ENCODE measurements at places on chromosomes 5 and 9. TPM values are rescaled to one million over a fixed set of nuclear protein-coding genes. Genes with fewer than 3 reads are reported as not detected.

DNA sequence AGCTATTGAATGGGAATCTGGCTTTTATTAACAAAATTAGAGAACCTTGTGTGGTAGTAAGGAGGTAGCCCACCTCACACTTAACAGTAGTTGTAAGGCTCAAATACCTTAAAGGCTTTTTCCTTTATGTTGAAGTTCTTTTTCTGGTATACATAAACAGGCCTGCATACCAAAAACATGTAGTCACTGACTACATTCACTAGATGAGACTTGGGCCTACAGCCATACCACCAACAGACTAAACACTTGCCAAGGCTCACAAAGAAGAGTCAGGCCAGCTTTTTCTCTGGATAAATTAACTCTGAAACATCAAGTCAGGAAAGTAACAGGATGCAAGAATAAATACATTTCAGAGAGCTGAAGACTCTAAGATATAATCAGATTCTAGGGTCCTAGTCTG, 78.6 kb upstream of the MPDZ start:
- no peak for DNase-seq

- DNase-seq: no peak
These were observed 161.4 kb upstream of the FBXL7 start for GRCh38 chr5:15338546-15338945.

- no peak for DNase-seq
These were observed 25.1 kb downstream of the NUTM2F start for GRCh38 chr9:94303321-94303720.

The MXD3 gene
- total RNA-seq: 11.0 TPM

DNA sequence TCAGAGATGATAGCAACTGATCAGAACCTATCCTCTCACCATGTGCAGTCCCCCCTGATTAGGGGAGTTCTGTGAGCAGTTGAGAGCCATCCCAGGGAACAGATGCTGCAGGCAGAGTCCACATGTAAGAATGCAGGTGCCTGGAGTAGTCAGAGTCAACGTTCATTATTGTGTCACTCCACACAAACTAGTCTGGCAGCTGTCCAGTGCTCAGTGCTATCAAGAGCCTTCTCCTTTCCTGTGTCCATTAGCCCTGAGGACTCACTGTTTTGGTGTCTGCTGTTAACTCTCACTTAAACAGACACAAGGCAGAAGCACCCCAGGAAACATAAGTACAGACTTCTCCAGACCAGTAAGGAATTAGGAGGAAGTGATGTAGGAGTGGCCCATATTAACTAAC, 2.5 kb downstream of the SH3TC2 start:
- no peak for DNase-seq

DNA sequence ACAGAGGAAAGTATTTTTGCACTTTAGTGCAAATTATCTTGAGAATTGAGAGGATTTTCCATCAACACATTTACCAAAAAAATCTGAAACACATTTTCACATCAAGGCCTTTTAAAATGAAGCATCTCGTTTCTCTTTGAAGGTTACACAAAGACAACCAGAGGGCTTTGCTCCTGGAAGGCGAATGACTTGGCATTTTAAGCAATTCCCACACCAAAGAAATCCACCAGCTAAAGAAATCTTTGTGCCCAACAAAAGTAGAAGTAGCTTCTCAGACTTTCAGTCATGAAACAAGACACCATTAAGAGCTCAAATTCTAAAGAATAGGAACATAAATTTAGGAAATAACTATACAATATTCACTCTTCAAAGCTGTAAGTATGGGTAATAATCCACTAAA, 59.9 kb downstream of the HABP4 start:
- no peak for DNase-seq

The ARL15 gene
- 29.1 TPM for total RNA-seq

- DNase-seq: no peak
These were observed 176.7 kb upstream of the HMHB1 start for GRCh38 chr5:143635146-143635752.

The GGTA1 gene
- 4.8 TPM for total RNA-seq

- no peak for DNase-seq
These were observed 225.3 kb upstream of the CLINT1 start for GRCh38 chr5:158084292-158084691.

GRCh38 chr9:114604989-114605388, 6.1 kb upstream of the TMEM268 start:
- no peak for DNase-seq

The KIF24 gene
- total RNA-seq: 2.2 TPM

- DNase-seq: no peak
These were observed 11.0 kb upstream of the ACER2 start for GRCh38 chr9:19397845-19398244.

The FUT7 gene
- total RNA-seq: 14.3 TPM

- no peak for DNase-seq
These were observed 62.7 kb upstream of the CTXN3 start for GRCh38 chr5:127586066-127586770.

The TMEM215 gene
- total RNA-seq: not detected

GRCh38 chr9:135014311-135015010, 73.0 kb upstream of the OLFM1 start:
- no peak for DNase-seq

The PTGDS gene
- total RNA-seq: not detected

- DNase-seq: no peak
These were observed 4.1 kb downstream of the SWI5 start for GRCh38 chr9:128280084-128280622.

- DNase-seq: no peak
These were observed 14.7 kb upstream of the FAM120A start for GRCh38 chr9:93436655-93437407.

GRCh38 chr5:140116716-140117115, 2.8 kb downstream of the PURA start:
- no peak for DNase-seq

The PHF24 gene
- under 0.01 TPM for total RNA-seq

DNA sequence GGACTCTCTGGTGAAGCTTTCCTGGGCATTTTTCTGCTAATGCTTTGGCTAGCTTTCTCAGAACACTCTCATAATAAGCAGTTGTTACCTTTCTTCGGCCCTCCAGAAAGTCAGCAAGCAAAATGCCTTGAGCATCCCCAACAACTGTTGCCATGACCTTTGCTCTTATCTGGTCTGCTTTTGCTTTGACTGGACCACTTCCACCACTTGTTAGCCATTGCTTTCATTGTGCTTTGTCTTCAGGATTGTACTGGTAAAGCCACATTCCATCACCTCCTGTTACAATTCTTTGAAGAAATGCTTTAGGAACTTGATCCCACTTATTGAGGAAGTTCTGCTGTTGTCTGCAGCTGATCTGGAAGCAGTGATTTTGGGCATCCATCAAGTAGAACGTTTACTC, 35.7 kb downstream of the RAD50 start:
- DNase-seq: no peak

DNA sequence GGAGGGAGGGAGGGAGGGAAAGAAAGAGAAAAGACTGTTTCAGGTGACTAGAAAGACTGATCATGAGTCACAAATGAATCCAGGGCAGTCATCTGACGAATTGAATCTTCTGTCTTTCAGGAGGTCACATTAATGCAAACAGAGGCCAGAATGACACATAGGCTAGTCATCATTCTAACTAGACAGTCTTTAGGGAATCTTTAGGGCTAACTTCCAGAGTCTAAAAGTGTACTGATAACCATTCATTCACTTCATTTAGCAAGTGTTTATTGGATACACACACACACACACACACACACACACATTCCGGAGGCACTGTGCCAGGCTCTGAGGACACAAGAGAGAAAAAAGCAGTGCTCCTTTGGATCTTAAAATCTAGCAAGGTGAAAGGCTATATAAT, 156.7 kb downstream of the EBF1 start:
- no peak for DNase-seq

DNA sequence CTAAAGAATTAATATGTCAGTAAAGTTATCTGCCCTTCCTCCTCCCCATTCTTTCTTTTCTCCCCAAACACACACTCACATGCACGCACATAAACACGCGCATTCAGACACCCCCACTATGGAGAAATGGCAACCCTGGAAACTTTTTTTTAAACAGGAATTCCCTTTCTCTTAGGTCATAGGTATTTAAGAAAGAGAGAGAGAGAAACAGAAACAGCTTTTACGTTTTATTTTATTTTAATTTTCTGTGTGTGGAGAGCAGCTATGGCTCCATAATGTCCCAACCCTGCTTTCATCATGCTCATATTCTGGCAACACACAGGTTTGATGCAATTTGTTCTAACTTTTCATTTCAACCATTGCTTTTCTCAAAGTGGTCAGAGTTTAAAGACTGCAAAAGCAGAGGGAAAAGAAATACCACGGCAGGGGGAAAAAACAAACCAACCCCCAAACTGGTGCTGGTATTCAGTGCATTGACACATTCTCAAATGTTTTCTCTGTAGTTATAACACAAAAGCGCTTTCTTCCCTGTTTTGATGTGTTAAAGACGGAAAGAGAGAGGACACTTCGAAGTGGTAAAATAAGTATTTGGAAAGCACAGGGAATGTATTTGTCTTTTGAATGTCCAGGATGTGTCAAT, 126.0 kb upstream of the TMEM161B start:
- DNase-seq: no peak

DNA sequence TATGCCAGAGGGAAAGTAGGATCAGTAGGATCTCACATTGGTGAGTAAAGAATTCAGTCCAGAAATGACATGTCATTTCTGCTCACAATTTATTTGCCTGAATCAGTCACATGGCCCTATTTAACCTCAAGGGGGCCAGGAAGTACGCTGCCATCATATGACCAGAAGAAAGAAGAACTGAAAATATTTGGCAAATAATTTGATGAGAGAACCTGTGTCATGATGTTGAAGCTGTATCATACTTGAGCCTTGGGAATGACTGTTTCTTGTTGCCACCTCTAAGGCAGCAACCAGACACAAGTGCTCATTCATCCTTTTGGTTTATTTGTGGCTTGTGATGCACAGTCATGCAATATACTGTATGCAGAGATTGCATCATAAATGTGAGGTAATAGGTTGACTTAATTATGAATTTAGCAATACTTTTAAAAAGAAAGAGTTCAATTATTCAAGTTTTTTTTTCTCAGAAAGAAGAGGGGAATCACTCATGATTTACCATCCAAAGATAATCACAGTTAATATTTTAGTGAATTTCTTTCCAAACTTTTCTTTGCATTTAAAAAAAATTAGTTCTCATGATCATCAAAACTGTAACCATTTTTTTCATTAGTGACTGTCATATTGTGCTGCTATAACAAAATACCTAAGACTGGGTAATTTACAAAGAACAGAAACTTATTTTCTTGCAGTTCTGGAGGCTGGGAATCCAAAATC, 8.2 kb upstream of the ZFYVE16 start:
- no peak for DNase-seq

- DNase-seq: no peak
These were observed 30.9 kb downstream of the EPB41L4B start for GRCh38 chr9:109289931-109290330.

DNA sequence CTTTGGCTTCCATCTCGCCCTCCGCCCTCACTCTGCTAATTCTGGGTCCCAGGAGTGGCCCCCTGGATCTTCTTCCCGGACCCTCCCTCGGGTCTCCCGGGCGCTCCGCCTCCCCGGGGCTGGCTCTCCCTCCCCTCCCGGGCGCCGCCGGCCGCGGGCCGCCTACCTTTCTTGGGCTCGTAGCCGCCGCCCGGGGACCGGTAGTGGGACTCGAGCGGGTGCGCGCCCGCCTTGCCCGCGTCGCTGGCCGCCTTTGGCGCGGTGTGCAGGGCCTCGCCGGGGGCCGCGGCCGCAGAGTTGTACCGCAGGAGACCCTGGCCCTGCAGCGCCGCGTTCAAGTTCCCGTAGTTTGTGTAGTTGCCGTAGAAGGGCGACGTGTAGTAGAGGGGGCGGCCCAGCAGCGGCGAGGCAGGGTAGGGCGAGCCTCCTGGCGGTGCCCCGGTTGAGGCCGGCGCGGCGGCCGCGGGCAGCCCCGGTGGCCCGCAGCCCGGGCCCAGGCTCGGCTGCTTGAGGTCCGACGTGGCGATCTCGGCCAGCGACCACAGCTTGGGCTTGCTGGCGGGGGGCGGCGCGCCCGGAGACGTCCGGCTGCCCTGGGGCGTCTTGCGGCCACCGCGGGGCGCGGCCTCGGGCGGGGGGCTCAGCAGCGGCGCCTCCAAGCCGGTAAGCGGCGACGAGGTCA, 3.2 kb downstream of the IRX2 start:
- DNase-seq: no peak

DNA sequence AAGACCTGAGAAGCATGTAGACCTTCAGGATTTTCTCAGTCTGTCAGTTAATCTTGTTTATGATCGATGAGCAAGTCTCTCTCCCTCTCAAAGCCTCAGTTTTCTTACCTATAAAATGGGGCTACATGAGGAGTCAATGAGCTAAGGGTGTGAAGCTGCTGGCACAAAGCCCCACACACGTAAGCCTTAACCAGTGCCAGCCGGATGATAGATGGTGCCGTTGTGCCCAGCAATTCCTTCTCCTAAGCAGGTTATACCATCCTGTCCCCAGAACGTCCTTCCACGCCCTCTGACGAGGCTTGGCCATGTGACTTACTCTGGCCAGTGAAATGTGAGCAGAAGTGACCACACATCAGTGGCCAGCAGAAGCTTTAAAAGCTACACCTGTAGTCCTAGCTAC, 179.0 kb downstream of the C9orf50 start:
- DNase-seq: no peak

GRCh38 chr5:154829181-154829588, 21.2 kb downstream of the FAXDC2 start:
- no peak for DNase-seq

- DNase-seq: no peak
These were observed 9.5 kb upstream of the MRPS2 start for GRCh38 chr9:135490980-135491464.

DNA sequence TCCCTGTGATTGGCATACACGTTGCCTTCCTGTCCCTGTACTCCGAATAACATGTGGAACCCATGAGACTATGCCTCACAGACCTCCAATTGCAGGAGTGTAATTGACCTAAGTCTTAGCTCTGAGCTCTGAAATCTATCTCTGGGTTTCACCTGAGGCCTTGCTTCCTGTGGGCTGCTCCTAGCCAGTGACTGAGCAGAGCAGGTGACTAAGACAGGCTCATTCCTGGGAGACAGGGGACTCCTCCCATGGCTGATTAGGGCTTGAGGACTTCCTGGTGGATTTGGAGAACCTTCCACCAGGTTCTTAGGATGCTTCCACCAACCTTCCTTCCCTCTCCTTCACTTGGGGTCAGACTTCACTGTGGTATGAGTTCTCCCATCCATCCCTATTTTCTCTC, 22.3 kb upstream of the MIER3 start:
- DNase-seq: no peak

- peak; percentile 17 for DNase-seq
These were observed 428 bp downstream of the SLCO4C1 start for GRCh38 chr5:102295534-102296177.

DNA sequence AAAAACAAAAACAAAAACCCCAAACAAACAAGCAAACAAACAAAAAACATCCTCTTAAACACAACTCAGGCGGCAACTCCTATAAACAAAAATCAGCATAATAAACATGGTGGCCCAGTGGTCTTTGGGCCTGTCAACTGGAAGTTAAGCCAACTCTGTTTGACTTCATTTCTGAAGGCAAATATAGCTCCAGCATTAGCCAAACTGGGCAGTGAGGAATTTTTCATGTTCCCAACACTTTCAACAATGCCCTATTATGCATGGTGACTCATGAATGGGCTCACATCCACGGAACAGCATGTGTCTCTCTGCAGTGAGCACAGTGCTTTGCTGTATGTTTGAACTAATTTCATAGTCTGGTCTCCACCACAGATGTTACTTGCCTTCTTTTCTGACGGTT, 143.9 kb upstream of the STC2 start:
- no peak for DNase-seq
